Stimulated activated CD4-positive, alpha-beta T cell treated with anti-CD3 and anti-CD28 coated beads, Interleukin-12 subunit alpha, Interleukin-12 subunit beta, amount 100 ng/mL, for 48 hours (primary cell): ENCODE measurements at places on chromosomes 3 and 15.

DNA sequence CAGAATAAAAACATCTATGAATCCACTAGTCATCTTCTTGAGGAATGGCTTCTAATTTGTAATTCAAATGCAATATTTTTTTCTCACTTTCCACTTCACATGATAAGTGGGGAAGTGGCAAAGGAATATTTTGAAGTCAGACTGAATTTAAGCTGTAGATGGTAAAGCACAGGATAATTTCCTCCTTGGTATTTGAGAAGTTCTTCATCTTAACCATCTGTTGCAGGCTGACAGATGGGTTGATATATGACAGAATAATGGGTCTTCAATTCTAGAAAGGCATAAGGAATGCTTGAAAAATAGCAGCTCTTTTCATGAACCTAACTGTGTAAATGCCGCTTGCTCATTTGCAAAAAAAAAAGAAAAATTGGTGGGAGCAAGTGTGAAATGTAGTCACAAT, 66.5 kb upstream of the SNTN start:
- no peak for DNase-seq

DNA sequence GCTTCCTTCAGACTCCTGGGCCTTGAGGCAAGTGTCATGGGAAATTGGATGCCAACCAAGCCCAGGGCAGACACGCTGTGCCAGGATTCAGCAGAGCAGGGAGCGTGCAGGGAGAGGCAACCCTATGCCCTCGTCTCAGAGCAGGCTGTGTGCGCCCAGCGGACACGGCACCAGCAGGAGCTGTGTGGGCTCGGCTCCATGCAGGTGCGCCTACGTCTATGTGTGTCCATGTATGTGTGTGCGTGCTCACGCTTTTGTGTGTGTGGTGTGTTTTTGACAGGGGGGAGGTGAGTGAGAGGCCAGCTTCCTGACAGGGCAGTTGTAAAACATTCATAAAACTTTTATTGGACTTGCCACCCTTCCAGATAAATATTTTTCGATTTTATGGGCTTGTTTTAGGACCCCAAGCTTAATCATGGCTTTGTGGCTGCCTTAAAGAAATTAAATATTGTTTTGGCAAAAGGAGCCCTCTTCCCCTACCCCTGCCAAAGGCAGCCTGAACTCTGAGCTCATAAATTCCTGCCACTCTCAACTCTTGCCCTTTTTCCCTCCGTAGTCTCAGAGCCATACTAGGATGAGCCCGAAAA, 84.4 kb downstream of the DNAJB8 start:
- no peak for DNase-seq

- no peak for DNase-seq
These were observed 158.2 kb downstream of the P3H2 start for GRCh38 chr3:189962466-189962865.

DNA sequence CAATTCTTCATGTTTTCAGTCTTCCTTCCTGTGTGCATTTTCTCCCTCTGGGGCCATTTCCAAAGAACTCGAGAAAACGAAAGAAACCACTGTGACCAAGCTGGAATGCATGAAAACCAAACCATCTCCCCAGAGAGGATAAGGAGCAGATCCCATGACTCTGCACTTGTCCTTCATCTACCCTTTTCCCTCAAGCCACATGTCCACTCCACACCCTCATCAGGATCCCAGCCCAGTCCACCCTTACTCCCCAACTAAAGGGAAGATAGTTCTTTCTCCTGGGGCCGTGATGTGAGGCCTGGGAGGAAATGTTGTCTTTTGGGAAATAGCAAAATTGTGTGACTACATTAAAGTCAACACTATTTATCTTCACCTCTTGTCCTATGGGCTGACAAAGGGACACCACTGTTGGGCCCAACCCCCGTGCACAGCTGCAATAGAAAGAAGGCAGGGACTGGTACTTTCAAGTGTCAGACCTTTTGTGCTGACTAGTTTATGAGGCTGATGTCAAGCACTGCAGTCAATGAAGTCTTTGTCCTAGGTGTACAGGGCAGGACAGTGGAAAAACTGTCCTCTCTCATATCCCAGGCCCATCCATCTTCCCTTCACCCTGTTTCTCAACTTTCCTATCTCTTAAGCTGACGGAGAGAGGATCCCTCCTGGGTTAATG, 487.1 kb upstream of the NR2F2 start:
- DNase-seq = no peak

GRCh38 chr15:66188464-66188863, 65.1 kb downstream of the MEGF11 start:
- no peak for DNase-seq

- DNase-seq = no peak
These were observed 22.5 kb upstream of the BFSP2 start for GRCh38 chr3:133377396-133377795.

DNA sequence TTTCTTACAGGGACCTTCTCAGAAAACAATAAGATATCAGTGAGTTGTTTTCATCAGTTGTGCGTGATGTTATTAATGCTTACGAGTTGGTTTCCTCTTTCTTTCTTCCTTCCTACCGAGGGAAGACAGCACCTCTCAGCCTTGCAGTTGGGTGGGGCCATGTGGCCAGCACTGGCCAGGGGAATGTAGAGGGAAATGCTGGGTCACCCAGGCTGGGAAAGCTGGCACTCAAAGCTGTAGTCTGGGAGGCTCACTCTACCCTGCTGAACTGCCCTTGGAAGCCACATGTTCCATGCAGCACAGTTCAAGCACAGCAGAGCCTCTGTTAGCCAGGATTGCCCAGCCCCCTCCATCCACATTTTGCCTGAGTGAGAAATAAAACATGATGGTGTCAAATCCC, 10.1 kb upstream of the CHCHD6 start:
- no peak for DNase-seq

DNA sequence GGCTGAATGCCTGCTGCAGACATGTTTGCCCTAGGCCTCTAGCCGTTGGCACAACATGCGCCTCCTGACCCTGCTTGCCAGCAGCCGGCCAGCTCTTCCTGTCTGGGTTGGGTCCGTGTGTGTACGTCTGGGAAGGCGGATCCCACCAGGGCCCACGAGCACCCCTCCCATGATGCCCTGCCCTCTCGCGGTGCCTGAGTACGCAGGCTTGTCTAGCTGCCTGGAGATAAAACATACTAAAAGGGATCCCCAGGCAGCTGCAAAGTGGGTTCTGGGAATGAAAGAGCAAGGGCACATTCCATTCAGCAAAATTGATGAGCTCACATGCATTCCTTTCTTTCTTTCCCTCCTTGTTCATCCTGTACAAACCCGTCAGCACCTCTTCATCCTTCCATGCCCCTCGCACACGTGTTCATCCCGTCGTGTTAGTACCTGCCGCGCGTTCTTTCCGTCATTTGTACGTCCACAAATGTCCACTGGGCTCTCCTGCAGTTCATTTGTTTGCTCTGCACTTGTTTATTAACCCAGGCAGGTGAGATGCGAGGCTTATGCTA, 74.3 kb downstream of the FBLN2 start:
- DNase-seq = no peak

- no peak for DNase-seq
These were observed 27.9 kb upstream of the SLC6A1 start for GRCh38 chr3:10964537-10965167.

DNA sequence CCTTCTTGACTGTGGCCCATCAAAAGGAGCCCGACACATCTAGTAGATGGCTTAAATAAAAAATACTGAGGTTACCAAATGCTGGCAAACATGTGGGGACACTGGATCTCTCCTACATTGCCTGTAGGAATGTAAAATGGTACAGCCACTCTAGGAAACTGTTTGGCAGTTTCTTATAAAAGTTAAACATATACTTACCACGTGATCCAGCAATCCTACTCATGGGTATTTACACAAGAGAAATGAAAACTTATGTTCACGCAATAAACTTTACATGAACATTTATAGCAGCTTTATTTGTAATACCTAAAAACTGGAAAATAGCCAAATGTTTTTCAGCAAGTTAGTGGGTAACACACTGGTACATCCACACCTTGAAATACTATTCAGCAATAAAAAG, 9.1 kb downstream of the ZBTB38 start:
- no peak for DNase-seq

DNA sequence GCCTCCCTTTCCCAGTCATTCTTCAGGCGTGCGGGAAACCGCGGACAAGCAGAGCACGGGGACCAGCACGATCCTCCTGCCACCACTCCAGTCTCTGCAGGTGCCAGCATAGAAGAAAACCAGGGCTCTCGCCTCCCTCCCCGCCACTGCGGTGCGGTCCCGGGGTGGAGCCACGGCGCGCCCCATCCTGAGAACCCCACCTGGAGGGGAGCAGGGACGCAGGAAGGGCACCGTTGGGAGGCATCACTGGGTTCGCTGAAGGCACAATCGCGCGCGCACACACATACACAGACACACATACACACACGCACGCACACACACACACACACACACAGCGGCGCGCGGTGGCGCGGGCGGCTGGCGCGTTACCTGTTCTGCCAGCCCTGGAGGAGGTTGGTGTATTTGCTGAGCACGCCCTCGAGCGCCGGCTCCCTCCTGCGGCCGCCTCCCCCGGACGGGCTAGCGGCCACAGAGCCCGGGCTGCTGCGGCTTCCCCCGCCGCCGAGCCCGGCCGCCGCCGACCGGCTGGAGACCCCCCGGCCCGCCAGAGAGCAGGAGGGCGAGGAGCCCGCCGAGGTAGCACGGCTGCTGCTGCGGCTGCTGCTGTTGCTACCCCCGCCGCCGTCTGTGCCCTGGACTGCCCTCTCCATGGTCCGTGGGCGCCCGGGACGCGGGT, 394 bp downstream of the OSBPL10 start:
- peak; percentile 15 for DNase-seq

GRCh38 chr15:77877869-77878577, 199.5 kb downstream of the TBC1D2B start:
- no peak for DNase-seq

GRCh38 chr15:82124331-82125263, 78.8 kb upstream of the MEX3B start:
- no peak for DNase-seq

- DNase-seq = no peak
These were observed 6.3 kb downstream of the THOC7 start for GRCh38 chr3:63857311-63857710.

DNA sequence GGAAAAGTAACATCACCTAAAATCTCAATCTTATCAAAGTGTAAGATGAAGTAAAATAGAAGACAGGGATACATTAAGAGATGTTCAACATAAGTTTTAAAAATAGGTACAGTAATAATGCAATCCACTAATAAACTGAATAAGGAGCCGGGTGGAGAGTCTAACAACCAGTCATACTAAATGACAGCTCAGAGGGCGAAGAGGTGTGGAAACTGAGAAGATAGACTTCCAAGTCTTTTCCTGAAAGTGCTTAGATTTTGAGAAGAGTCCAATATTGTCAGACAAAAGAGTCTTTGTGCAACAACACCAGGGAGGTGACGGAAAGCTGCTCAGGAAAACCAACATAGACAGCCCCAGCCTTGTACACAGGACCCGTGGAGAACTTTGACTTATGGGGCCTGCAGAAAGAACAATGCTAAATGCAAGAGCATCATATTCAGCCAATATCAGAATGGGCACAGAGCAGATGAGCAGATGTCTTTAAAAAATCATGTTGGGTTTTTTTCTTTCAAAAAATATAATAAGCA, 66.4 kb downstream of the MECOM start:
- no peak for DNase-seq

DNA sequence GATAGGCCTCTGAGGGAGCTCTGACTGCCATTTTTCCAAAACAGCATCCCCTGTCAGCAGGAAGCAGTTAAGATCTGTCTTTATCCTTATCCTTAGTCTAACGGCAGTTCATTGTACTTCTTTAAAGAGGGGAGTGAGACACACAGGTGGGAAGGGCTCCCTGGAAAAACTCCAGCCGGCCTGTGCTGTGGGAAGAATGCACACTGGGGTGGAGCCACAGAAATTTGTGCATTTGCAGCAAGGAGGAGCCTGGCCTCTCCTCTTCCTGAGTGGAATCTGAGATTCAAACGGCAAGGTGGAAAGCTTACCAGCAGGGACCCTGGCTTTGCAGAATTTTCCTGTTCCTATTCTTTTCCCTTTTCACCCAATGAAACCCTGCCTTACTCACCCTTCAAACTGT, 1209.4 kb downstream of the ROBO2 start:
- DNase-seq = no peak
